ENCODE measurements at places on chromosomes 3 and 15.

DNA sequence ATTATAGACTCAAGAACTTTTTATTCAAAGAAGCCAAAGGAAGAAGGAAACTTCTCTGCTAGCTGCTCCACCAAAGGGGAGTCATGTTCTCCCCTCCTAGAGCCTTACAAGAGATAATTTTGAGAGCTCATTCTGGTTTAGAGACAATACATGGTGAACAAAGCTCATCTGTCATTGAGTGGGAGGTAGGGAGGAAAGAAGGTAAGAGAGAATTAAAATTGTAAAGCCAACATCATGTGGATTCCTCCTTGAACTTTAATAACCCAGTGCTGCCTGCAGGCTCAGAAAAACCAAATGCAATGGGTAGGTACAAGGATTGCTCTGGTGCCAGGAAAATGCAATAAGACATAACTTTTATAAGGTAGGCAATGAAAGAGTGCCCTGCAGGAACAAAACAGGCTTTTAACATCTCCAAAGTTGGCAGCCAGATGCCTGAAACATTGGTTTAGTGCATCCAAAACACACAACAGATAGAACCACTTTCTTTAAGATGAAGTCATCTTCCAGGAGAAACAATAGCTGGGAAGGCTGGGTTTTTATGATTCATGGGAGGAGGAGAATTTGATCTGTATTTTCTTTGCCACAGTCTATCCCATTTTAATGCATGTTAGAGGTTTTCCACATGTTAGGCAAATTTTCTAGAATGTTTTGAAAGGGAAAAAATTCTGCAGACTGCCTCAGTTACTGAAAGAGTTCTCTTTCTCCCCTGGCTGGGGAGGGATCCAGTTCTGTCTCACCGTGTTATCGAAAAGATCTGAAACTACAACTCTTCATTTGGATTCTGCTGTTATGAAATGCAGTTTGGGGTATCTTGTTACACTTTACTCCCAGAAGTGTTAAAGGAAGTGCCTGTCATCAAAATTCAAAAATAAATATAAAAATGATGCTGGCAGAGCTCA is 11.3 kb upstream of the ARHGEF3 start:
- DNase-seq = no peak

DNA sequence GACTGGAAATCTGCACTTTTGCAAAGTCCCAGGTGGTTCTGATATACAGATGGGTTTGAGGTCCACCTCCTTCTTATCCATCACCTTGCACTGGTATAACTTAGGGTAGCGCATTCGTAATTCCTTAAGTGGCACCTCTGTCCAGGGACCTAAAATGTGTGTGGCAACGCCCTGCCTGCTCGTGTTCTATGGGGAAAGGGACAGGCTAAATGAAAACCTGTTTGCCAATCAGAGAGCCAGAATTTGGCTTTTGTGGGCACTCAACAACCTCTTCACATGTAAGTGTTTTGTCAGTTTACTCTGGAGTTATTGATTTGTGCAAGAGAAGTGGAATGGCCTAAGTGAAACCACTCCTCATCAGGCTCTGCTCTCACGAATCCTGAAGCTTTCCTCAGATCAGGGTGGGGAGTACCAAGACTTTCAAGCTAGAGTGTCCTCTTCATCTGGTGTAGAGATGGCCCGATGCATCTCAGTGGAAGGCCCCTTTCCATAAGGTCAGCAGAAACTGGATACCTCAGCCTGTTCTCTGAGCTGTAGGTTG is 138.3 kb downstream of the ALDH1A2 start:
- DNase-seq = no peak

GRCh38 chr3:188825901-188826300 is 345.9 kb upstream of the TPRG1 start:
- no peak for DNase-seq

- no peak for DNase-seq
Observed at GRCh38 chr15:51647128-51647562, 24.6 kb upstream of the DMXL2 start.

- DNase-seq = peak; percentile 29
Observed at GRCh38 chr15:92733934-92734521, 78.5 kb upstream of the FAM174B start.

GRCh38 chr15:60039316-60039715 is 35.2 kb downstream of the FOXB1 start:
- DNase-seq = no peak

DNA sequence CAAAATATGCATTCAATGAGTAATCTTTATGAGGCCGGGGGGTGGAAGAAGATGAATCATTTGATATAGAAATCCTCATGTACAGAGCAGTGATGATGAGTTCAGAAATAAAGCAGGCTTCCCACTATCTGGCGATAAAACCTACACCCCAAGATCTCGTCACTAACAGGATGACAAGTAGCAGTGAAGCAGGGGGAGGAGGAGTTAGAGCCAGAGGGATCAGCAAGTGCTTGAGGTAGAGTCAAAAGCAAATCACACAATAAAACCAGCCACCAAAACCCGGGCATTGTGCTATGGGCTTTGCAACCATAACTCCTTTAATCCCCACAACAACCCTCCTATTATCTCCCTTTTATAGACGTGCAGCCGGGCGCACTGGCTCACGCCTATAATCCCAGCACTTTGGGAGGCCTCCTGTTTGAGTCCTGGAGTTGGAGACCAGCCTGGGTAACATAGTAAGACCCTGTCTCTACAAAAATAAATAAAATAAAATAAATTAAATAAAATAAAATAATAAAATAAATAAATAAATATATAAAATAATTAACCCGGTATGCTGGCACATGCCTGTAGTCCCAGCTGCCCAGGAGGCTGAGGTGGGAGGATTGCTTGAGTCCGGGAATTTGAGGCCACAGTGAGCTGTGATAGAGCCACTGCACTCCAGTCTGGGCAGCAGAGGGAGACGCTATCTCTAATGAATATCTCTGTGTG is 53.0 kb downstream of the STARD5 start:
- no peak for DNase-seq

GRCh38 chr3:14783480-14784086 is 35.2 kb upstream of the FGD5 start:
- no peak for DNase-seq

GRCh38 chr3:62551556-62551955 is 178.2 kb upstream of the FEZF2 start:
- DNase-seq = no peak

DNA sequence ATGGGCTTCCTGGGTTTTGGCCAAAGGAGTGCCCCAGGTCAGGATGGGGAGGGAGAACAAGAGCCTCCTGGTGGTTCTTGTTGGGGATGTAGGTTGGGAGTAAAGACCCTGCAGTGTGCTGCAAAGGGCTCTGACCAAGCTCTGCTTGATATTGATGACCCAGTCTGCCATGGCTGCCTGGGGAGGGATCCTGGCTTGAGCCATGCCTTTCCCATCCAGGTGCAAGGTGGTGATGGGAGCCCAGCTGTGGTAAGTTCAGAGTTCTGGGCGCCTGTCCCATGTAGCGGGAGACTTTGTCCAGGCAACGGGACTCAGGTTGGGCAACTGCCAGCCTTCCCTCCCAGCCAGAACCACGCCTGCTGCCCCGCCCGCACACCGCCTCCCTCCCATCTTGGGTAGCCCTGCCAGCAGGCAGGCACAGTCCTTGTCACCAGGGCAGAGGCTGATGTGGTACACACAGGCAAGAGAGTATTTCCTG is 2.6 kb downstream of the GNAI2 start:
- peak; percentile 32 for DNase-seq

- DNase-seq = no peak
Observed at GRCh38 chr3:48431224-48432029, 1.5 kb upstream of the PLXNB1 start.

- no peak for DNase-seq
Observed at GRCh38 chr3:11603628-11604027, 40.1 kb downstream of the VGLL4 start.

GRCh38 chr15:96247621-96248305 is 82.7 kb upstream of the NR2F2 start:
- DNase-seq = no peak

DNA sequence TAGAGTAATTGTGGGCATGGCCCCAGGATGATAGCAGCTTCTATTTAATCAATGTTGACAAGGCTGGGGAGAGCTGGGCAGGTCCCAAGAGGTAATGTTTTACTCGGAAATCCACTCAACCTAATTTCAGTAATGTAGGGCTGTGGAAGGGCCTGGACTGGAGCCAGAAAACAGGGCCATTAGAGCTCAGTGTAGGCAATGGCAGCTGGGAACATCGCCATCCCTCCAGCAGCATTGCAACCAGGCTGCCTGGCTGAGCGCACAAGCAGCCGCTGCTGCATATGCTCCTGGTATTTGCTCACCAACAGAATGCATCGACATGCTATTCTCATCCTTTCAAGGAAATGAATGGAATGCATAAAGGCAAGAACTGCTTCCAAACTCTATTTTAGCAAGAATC is 90.0 kb downstream of the GAP43 start:
- no peak for DNase-seq

- DNase-seq = no peak
Observed at GRCh38 chr3:40299721-40300335, 9.7 kb upstream of the EIF1B start.

GRCh38 chr3:354432-354831 is 157.9 kb downstream of the CHL1 start:
- no peak for DNase-seq

GRCh38 chr3:7576071-7576470 is 715.2 kb downstream of the GRM7 start:
- DNase-seq = no peak

DNA sequence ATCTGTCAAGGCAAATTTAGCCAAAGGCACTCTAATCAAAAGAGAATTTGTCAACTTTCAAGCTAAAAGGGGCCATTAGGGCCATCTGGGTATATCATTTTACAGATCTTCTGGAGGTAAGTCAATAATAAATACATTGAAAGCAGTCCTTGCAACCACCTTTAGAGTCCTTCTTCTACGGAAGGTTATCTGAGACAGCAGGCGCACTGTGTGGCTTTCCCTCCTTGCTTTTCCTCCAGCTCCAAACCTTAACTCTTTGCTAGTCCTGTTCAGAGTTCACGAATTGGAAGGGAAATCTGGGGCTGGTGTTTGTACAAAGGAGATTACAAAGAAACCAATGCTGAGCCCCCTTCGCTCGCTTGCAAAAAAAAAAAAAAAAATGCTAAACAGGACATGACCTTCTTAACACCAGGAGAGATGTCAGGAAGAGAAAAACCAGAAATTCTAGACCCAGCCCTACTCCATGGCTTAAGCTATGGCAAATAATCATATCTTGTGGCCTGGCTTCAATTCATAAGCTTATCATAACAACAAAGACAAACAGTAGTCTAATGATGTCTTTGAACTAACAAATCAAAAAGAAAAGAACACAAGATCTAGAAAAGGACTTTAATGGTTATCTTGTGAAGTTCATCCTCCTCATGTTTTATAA is 215.7 kb downstream of the STT3B start:
- no peak for DNase-seq

DNA sequence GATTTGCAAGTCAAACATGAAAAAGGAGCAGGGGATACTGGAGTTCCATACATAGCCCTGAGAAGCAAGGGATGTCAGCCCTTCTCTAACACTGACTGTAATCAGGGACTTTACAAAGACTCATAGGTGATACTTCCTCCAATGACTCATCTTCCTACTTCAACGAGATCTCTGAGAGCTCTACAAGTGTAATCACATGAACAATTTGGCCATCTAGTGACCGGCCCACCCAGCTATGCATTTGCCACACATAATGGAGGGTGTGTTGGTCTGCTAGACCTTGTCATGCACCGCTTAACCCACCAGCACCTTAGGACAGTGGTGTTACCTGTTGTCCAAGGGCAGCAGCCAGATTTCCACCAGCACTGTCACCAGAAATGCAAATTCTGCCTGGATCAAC is 75.3 kb downstream of the NCEH1 start:
- no peak for DNase-seq

DNA sequence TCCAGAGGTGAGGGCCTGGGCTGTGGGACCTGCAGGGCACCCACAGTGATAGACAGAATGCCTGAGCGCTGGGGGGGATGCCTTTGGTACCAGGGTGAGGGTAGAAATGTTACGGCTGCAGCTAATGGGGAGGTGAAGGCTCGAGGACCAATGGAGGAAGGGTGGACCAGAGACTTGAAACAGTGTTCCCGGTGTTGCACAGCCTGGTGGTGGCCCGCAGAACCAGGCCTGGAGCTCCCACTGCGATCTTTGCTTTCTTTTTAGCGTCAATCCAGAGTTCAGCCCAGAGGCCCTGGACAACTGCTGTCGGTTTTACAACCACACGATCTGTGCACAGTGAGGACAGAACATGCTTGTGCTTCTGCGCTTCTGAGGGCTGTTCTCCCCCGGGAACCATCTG is 36.8 kb upstream of the PDE8A start:
- DNase-seq = no peak

DNA sequence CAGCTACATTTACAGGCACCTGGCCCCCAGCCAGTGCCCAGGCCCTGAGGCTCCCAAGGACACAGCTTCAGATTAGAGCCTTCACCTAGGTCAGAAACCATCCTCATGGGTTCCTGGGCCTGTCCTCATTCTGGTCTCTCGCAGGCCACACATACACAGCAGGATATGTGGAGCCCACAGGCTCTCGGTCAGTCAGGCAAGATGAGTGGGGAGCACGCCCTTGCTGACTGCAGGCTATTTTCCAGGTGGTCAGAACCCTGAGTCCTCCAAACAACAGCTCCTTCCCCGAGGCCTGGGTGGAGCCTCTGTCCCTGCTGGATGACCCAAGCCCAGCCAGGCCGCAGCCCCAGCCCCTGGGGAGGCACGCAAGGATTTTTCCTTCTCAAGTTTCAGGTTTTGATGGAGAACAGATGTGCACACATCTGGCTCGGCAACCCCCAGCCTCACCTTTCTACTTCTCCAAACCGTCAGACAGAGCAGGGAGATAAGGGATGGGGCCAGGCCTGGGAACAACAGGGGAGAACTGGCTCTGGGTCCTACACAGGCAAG is 1.6 kb downstream of the STRA6 start:
- DNase-seq = no peak

DNA sequence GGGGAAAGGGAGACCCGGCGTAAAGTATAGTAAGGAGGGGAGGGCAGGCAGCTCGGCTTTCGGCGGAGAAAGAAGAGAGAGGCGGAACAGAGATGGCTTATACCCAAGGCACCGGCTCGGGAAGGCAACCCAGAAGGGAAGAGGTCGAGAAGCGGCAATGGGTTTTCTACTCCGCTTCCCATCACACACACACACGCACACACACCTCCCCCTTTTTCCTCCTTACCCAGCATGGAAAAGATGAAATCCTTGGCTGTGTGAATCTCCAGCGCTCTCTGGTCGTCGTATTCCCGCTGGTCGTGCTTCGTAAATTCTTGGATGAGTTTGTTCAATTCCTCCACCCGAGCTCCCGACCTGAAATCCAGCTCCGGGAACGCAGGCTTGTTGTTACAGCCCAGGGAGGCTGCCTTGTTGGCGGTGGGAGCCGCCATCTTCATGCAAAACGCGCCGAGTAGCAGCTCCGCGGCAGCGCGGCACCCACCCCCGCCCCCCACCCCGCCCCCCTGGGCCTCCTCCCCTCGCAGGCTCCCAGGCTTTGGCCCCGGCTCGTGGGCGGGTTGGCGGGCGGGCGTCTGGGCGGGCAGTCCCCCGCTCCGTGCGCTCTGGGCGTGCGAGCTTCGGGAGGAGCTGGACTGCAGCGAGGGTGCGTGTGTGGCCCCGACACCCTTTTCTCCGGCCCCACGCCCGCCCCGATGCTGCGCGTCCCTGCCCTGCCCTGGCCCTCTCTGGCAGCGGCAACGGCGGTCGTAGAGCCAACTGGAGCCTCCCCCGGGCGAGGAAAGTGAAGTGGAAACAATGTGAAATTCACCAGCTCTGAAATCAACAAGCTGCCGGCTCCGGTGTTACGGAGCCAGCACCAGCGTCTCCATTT is at the start of gene MB21D2:
TSS of gene MB21D2 (minus strand) at position 453 of the 871 bp plus-strand sequence. CDS start at position 437, 16 bp downstream.
- DNase-seq = peak; percentile 61
